ENCODE measurements at places on chromosomes 13 and 19.
A peak's percentile ranks its signal among the peaks of the same experiment; 100 is the strongest.

DNA sequence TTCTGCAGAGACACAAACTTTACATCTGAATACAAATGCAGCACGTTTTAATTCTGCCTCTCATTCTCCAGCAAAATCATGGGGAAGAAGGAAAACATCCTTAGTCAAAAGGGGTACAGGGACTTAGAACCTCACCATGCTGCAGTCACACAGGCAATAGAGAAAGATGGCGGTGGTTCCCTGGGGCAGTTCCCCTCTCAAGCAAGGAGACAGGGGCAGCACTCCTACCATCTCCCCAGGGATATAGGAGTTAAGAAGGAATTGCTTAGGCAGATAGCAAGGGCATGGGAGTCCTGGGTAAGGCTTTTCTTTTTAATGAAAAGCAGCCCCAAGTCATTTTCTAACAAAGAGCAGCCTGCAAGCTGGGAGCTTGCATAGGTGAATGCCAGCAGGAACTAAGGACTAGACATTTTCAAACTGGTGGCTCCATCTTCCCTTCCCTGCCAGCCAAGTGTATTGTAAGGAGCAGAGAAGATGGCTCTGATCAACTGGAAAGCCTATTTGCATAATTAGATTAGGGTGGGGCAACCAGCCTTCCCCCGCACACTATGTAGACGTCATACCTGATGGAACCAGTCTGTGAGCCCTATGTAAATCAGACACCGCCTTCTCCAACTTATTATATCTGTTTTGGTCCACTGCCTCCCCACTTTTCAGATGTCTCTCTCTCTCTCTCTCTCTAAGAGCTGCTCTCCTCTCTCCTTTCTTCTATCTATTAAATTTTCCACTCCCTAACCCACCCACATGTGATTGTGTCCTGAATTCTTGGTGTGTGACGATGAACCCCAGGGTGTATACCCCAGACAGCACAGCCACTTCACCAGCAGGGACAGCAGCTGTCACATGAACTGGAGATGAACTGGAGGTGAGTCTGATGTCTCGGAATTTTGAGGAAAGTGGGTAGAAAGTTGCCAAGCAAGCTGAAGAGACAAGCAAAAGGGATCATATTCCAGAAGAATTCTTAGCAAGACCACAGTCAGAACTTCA lies 514.5 kb downstream of the IRS2 start:
- no peak for DNase-seq

- no peak for DNase-seq
Measured at GRCh38 chr19:42253245-42254088, 1.5 kb downstream of the ERF start.

- DNase-seq = no peak
Measured at GRCh38 chr13:47251771-47252170, 354.9 kb upstream of the HTR2A start.

DNA sequence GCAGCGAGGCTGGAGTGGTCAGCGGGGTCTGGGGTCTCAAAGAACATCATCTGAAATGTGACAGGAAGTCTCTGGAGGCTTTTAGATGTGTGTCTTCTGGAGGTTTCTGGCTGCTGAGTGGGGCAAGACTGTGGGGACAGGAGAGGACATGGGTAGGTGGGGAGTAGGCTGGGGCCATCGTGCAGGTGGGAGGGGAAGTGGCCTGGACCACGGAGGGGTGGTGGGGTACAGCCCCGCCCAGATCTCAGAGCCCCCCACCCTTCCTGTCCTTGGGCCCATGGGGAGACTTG lies 6.2 kb downstream of the AP1M1 start:
- no peak for DNase-seq

DNA sequence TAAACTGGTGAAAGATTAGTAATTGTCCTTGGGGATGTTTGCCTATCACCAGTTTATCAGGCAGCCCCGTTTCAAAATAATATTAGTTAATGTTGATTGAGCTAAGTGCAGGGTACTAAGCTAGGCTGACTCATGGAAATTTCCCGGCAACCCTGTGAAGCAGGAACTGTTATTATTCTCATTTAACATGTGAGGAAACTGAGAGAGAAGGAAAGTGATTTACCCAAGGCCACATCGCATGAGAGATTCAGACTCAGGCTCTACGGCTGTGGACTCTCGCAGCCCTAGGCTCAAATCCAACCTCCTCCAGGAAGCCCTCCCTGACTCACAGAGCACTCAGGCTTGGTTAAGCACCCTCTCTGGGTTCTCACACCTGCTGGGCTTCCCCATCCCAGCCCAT lies 19.7 kb downstream of the CLPTM1 start:
- DNase-seq = no peak

DNA sequence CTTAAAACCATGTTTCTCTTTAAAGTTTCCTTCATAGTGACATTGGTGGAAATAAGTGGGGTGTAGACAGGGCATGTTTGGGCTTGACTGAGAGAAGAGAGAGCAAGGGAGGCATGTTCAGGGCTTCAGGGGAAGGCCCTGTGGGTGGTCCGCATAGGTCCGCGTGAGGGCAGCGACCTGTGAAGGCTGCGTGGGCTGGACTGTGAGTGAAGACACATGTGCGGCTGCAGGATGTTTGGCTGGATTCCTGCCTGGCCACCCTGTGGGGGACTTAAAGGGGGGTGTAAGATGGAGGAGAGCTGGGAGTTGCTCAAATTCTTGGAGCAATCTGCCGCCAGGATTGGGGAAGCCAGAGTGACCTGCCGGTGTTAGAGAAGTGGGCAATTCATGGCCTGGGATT lies 23.8 kb upstream of the KLF12 start:
- no peak for DNase-seq

- DNase-seq = no peak
Measured at GRCh38 chr19:47421244-47421786, 2.0 kb upstream of the MEIS3 start.

- no peak for DNase-seq
Measured at GRCh38 chr19:30670562-30671366, 298.6 kb downstream of the ZNF536 start.

GRCh38 chr19:35013041-35013819 lies 13.1 kb downstream of the GRAMD1A start:
- DNase-seq = peak; percentile 16

- DNase-seq = peak; percentile 67
Measured at GRCh38 chr19:41993612-41994483, at the start of gene ATP1A3. ATP1A3 (minus strand) TSS chr19:41994230; CDS start chr19:41994076, 154 bp downstream.

DNA sequence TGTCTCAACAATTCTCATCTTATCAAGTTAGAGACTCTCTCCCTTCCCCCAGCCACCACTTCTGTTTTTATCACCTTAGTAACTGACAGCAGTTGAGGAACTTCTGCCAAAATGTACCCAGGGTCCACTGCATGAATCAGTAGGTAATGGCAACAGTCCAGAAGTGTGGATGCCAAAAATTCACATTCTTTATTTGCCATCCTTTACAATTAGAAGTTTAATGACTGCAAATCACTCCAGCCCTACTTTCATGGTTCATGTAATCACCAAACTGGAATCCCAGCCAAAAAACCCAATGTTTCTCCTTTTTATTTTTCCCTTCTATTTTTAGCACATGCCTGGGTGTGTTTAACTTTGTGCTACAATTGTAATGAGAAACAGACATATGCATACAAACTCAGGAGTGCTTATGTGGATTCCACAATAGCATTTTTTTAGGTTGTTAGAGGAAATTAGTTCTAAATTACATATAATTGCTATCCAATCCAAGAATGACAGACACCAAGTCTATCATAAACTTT lies 243.5 kb downstream of the RGCC start:
- DNase-seq = no peak

DNA sequence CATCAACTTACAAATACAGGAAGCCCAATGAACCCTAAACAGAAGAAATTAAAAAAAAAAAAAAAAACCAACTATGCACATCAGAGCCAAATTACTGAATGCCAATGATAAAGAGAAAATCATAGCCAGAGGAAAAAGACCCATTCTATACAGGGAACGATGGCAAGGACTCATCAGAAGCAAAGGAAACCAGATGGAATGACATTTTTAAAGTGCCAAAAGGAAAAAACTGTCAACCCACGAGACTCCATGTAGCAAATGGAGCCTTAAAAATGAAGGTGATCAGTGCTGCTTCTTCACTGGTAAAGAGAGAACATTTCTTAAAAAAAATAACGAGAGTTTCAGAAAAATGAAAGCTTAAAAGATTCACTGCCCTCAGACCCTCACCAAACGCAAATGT lies 18.3 kb downstream of the PCID2 start:
- DNase-seq = no peak

GRCh38 chr13:21341637-21342422 lies 117.3 kb downstream of the ZDHHC20 start:
- DNase-seq = no peak

GRCh38 chr19:17436094-17436873 lies 12.2 kb downstream of the TMEM221 start:
- DNase-seq = no peak

- DNase-seq = no peak
Measured at GRCh38 chr19:44808463-44809371, at the start of gene BCAM. BCAM (plus strand) TSS chr19:44809103; CDS start chr19:44809125, 22 bp downstream.

DNA sequence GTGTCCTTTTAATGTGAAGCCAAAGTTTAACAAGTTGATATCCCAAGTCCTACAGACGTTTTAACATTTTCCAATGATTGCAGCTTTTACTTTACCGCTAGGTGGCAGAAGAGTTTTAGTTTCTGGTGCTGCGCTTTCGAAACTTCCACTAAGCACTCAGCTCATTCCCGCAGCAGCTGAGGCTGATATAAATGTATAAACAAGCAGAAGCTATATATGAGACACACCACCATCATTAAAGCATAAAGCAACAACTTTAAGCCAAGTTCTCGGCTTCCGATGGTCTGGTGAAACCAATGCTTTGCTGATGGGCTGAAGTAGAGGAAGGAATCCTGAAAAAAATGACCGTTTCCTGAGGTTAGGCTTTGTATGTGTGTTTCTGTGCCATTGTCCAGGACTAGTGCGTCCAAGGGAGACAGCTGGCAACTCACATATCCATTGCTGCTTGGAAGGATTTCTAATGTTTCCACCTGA lies 753.9 kb downstream of the OLFM4 start:
- peak; percentile 62 for DNase-seq
